ENCODE measurements at places on chromosomes 7 and 10.
A peak's percentile ranks its signal among the peaks of the same experiment; 100 is the strongest.

- DNase-seq: no peak
Observed at GRCh38 chr10:128480601-128481000, 354.4 kb upstream of the MKI67 start.

- no peak for DNase-seq
Observed at GRCh38 chr7:51035716-51036115, 253.0 kb upstream of the GRB10 start.

DNA sequence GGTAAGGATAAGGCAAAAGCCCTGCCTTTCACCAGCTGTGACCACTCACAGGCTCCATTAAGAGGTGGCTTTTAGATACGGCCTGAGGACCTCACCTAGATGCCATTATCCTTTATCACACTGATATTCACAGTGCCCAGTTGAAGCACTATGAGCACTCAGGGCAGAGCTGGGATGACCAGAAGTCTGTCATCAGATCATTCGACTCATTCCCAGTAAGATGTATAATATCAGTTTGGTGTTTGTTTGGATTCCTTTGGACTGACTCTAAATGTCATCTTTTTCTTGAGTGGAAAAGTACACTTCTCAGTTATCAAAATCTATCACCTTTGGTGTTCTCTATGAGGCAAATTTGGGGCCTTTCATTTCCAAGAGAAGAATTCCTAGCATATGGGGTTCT, 18.7 kb downstream of the CCDC136 start:
- DNase-seq: peak; percentile 15

DNA sequence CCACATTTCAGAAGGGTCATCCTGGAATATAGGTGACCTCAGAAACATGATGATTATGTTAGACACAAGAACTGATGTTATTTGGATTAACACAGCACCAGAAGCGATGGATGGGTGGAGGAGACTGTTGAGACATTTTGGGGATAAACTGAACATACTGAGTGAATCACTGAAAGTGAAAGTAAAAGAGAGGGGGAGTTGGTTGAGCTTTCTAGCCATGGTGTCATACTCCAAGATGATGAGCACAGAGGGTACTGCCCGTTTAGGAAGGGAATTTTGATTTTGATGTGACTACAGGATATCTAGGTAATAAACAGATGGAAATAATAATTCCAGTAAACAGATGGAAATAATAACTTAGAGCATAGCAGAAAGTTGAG, 248.0 kb upstream of the NPY start:
- DNase-seq: no peak

- DNase-seq: no peak
Observed at GRCh38 chr7:27102581-27103442, at the start of gene HOXA2. Gene HOXA2, minus strand, starts transcription at chr7:27102683. Its CDS starts 183 bp downstream, at chr7:27102500.

GRCh38 chr7:28052933-28053332, 127.7 kb downstream of the JAZF1 start:
- DNase-seq: peak; percentile 48

DNA sequence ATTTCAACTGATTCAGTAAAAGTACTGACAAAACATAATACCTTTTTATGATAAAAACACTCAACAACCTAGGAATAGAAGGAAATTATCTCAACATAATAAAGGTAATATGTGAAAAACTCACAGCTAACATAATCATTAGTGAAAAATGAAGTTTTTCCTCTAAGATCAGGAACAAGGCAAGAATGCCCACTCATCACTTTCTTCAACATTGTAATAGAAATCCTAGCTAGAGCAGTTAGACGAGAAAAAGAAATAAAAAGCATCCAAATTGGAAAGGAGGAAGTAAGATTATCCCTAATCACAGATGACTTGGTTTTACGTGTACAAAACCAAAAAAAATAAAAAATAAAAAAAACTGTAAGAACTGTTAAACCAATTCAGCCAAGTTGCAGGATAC, 58.6 kb downstream of the R3HCC1L start:
- no peak for DNase-seq

DNA sequence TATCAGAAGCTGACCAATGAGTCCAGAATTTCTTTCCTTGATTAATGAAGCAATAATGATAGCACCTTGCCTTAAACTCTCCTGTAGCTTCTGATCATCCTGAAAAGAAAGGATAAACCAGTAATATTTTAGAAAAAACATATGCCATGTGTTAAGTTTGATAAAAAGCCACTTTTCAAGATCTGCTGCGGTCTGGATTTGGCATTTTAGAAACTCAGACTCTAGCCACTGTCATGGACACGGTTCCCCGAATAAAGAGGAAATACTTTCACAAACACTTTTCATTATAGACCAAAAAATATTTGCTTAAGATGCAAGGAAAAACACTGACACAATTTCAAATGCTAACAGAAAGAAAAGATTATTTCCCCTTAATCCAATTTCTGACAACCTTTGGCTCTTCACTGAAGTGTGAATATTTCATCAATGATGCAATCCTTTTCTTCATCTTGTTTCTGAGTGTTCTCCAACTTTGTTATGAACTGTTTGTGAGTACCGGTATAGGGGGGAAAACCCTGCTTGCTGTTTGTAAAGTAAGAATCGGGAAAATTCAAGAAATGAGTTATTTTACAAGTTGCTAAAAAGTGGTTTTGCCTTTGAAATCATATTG, 329.5 kb downstream of the CRPPA start:
- DNase-seq: no peak

DNA sequence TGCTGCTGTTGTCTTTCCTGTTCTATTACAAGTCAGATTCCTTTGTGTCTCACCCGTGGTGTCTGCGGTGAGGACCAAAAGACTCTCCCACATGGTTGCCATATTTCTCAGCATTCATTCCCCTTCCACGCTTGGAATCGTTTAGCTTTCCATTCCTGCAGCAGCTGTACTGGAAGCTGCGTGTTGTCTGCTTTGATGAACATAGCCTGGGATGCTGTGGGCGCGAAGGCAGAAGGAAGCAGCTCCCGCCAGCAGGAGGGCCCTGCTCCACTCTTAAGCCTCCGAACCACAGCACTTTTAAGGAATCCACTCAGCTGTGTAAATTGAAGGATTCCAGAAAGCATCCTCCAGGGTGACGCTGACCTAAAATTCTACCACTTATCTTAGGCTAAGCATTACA, 303.6 kb upstream of the PITRM1 start:
- DNase-seq: no peak

Measured in HFFc6 (cell line).